Liver (tissue), 10 donors: ENCODE measurements at places on chromosomes 16 and 17. TPM values are rescaled to one million over a fixed set of nuclear protein-coding genes. Genes with fewer than 3 reads are reported as not detected.

Gene DHODH
- 96.1 TPM for polyA plus RNA-seq

Gene MRPL10
- 24.9 TPM for polyA plus RNA-seq

Gene CFAP119
- 1.6 TPM for polyA plus RNA-seq

Gene CHST6
- polyA plus RNA-seq: not detected

Gene ITGAX
- polyA plus RNA-seq: 1.1 TPM

Gene ZNF771
- polyA plus RNA-seq: 5.3 TPM

Gene TBC1D3H
- 0.08 TPM for polyA plus RNA-seq

Gene TSPAN10
- polyA plus RNA-seq: 0.22 TPM

DNA sequence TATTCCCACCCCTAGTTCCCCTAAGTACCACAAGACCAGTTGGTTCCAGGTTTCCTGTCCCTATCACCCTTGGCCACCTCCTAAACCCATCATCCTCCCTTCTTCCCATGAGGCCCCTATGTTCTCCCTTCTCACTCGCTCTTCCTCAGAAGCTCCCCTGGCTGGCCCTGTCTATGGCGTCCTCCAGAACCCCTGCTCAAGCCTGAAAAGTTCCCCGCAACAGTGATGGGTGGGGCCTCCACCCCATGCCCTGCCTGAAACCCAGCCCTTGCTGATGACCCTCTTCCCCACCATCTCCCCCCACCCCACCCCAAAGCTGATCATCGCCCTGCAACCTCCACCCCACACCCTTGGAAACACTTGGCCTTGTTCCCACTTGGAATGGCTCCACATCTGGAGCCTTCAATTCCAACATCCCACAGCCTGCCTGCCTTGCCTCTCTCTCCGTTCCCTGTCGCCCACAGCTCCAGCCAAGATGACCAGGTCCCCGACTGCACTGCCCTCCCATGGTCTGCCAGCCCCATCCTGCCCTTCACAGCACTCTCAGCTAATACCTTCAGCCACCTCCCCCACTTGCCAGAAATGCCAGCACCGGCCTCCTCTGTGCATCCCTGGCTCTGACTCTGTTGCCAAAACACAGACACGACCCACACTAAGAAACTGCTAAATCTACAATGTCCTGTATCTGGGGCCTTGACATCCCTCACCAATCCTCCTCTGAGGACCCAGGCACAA is 10.5 kb downstream of the OSBPL7 start:
- DNase-seq: no peak

DNA sequence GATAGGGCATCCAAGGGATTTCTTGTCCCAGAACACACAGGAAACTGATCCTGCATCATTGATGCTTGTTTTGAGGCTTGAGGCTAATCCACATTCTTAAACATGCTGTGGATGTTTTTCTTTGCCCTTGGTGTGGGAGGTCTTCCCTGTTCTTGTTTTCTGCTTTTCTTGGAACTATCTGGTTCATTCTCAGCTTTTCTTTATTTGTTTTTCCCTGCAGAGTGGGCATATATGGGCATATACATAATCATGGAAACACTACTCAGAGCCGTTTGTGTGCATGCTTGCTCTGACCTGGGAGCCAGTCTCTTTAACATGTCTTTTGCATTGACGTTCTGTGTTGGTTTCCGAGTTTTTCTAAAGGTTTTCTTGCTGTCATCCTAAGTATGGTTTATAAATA is 300.0 kb downstream of the SNX29 start:
- DNase-seq: no peak

- DNase-seq: no peak
Observed at GRCh38 chr16:72987480-72987901, 60.4 kb downstream of the ZFHX3 start.

DNA sequence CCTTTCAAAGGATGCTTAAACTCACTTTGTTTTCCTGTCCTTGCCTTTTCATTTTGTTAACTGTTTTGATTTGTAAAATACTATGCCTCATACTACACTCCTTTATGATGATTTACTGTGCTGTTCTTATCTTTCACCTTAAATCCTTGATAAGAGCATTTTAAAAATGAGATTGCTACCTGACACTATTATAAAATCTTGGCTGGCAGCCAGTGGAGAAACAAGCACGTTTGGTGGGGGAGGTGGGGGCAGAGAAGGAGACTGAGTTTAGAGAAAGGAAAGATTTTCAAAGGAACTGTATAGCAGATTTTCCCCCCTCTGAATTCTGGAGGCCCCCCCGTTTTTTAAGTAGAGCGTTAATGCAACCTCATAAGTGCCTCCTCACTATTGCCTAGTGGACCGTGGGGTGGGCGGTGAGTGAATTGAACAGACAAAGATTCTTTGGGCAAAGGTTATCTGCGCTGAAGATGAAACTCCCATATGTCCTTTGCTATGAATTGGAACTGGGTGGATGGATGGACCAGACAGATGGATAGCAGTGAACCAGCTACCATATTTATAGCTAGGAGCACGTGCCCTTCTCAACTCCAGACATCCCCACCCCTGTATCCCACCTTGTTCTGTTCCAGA is 200.2 kb downstream of the CCDC182 start:
- DNase-seq: no peak

DNA sequence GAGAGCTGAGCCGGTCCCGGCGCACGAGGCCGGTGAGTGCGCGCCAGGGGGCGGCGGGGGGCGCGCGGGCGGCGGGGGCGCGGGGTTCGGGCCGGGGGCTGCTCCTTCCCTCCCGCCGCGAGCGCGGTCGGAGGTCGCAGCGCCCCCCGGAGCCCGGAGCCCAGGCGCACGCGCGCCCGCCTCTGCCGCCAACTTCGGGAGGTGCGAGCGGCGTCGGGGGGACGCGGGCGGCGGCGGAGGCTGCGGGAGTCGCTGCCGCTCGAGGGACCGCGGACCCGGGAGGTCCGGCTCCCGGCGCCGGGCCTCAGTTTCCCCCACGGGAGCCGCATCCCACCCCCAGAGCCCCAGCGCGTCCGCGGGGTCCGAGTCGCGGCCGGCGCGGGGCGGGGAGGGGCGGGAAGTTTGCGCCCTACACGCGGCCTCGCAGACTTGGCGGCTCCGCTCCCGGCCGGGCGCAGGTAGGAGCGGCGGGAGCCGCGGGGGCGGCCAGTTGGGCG is at the start of gene PRR35:
Gene PRR35 (plus strand): TSS at position 191 of the 497 bp plus-strand sequence. CDS start 2,901 bp downstream, outside the sequence.
- no peak for DNase-seq

DNA sequence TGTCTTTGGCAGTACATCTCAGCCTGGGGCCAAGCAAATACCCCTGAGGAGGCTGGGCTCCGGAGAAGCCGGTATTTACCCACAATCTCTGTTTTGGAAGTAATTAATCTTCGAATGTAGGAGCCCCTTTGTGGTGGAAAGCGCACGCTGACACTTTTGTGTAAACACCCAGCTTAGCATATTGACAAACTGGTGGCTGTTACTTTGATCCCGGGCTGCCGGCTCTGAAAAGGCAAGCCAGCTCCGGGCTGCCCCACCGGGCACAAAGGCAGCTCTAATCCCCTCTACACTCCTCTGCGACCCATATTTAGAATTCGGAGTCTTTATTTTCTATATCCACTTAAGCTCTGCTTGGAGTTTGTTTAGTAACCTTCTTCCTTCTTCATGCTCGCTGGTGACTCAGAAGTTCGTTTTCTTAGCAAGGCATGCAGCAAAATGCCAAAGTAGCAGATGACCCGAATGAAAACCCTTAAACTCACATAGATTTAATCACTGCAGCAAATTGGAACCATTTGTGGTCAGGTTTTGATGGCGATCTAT is 144.0 kb upstream of the IRX3 start:
- no peak for DNase-seq

DNA sequence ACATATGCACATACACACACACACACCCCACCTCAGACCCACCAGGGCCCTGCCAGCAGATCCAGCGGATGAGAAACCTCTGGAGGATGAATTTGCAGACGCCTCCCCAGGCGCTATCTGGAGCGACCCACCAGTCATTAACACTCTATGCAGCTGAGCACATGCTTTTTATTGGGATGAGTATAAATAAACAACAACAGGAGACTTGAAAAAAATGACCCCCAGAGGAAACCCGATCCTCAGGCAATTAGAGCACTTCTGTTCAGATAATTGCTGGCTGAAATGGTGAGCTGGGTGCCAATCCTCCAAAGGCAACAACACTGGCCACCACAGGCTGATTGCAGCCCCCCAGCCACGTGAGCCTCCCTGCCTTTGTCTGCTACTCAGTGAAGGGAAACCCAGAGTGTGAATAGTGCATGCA is 32.9 kb downstream of the DYNLRB2 start:
- no peak for DNase-seq

DNA sequence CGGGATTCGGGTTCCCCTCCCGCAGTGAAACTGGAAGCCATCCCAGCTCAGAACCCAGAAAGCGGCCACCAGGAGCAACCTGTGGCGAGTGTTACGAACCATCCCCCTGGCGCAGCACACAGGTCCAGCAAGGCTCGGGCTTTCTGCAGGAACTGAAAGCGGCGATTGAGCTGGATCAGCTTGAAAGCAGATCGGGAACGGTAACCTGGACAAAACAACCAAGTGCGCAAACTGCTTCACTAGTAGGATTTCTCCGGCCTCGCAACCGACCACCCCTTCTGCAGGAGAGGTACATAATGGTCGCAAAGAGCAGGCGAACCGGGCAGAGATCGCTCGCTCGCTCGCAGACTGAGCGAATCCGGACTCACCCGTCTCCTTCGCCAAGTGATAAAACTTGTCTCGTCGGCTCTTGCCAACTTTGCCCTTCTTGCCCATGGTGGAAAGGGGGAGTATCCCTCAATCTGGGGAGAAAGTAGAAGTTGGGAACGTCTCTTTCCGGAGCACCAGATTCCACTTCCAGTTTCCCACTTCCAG is 696 bp upstream of the PSMC5 start:
- peak; percentile 45 for DNase-seq

GRCh38 chr17:58580671-58581070 is 66.2 kb upstream of the MTMR4 start:
- DNase-seq: no peak

DNA sequence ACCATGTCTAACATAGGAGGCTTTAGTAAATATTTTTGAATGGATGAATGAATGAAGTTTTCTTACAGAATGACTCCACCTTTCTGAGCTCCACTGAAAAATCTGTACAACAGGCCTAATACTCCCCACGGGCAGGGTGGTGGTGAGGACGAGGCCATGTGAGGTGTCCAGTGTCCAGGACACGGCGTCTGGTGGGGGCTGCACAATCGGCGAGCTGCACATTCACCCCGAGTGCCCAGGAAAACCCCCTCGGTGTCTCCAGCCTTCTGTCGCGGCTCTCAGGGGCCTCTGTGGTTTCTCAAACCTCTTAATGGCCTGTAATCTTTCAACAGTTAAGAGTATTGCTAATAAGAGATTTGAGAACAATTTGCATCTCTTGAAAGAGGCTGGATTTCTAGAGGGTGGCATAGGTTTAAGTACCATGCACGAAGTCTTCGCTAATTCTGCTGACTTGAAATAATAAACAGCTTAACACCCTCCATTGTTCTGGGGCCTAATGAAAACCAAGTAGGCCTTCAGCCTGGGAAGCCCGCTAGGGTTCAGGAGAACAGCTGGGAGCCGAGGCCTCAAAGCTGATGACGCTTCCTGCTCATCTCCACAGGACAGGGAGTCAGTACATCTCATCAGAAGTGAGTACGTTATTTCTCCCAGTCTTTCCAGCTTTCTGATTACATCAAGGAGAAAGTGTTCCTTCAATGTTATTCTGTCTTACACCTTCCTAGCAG is 304.6 kb upstream of the FOXF1 start:
- no peak for DNase-seq

DNA sequence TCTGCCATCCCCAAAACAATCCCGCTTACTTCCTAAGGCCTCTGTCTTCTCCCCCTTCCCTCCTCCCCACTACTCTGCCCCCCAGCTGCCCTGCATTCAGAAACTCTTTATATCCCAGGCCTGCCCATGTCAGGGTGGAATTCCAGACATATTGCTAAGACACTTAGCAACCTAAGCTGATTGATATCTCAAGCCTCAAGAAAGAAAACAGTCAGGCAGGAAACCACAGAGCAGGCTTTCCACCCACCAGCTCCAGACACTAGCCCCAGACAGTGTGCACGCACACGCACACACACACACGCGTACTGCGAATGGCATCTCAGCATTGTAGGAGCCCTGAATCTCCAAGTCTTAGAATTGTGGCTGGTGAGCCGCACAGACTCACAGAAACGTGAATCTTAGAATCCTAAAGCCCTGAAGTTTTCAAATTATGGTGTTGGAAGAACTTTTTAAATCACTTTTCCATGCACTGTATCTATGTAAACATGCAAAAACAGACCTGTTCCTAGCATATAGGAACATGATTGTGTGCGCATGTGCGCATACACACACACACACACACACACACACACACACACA is 8.8 kb upstream of the LPCAT2 start:
- DNase-seq: no peak

- no peak for DNase-seq
Observed at GRCh38 chr17:79994602-79995001, 41.1 kb downstream of the TBC1D16 start.

DNA sequence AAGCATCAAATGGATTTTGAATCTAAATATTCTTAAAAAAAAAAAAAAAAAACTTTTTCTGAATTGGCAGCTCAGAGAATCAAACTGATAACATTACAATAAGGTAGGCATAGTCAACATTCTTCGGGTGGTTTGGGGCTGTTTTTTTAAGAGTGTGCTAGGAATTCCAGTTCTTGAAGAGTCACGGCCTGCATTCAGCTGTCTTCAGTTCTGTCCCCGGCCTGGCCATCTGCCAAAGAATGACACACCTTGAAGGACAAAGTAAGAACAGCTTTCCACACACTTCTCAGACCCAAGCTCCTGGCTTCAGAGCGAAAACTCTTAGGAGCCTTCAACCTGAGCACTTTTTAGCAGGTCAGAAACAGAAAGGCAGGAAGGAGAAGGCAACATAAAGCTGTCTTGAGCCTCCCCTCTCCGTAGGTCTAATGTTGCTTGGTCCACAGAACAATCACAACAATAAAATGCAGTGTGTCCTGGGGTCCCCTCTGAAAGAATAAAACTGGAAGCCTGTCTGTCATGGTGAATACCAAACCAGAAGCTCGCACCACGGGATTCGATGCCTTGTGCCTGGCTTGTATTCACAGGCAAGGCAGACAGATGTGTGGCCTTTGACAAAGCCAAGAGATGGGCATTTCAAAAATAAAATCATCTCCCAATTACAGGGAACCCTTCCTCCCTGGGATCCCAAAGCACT is 524.4 kb upstream of the ZFHX3 start:
- no peak for DNase-seq

GRCh38 chr16:69417520-69418199 is 6.8 kb upstream of the CYB5B start:
- DNase-seq: no peak

- DNase-seq: no peak
Observed at GRCh38 chr16:77965346-77965745, 57.0 kb upstream of the CLEC3A start.

DNA sequence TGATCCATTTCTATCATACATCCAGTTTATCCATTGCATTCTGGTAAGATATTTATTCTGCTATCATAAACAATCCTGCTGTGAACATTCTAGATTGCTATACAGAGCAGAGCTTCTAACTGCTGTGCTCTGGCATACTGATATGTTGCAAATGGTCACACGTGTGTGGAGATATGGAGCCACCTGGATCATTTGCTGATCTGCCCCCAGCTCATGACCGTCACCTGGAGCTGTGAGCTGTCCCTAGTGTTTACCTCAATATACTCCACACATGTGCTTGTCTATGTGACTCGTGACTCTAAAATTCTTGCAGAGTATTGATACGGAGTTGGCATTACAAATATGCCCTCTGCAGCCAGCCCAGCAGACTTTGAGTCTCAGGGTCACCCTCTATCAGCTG is 164.5 kb upstream of the ZFHX3 start:
- DNase-seq: no peak
